WTC11 (cell line): ENCODE measurements at places on chromosomes 16 and 17.

- DNase-seq, result peak; percentile 73
These were observed 18.0 kb upstream of the ASGR2 start for GRCh38 chr17:7132511-7133094.

GRCh38 chr16:57620335-57621231 is 7.8 kb upstream of the ADGRG1 start:
- DNase-seq, result no peak

- DNase-seq, result no peak
These were observed 52.7 kb downstream of the MEAK7 start for GRCh38 chr16:84451781-84452180.

DNA sequence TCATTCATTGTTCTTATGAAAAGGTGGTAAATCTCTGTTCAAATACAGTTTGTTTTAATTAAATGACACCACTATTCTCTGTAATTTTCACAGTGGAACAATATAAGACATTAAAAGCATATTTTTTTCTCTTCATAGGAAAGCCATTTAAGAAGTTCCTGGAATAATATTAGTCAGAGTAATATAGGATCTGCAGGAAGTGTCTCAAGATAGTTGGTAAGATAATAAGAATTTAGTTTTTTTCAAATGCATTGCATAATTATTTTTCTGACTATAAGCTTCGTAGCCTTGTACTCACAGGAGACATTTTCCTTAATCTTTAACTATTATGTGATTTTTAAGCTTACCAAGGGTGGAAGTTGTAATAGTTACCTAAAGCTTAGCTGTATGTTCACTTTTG is 16.9 kb downstream of the STXBP4 start:
- DNase-seq, result no peak

- peak; percentile 70 for DNase-seq
These were observed at the start of gene C1QTNF1 for GRCh38 chr17:79023886-79024771. TSS of gene C1QTNF1 (plus strand) at chr17:79024169. CDS start at chr17:79043969, 19,800 bp downstream.

GRCh38 chr16:73543331-73543969 is 495.5 kb upstream of the ZFHX3 start:
- DNase-seq, result no peak
